ENCODE measurements at places on chromosomes 6 and 20. TPM values are rescaled to one million over a fixed set of nuclear protein-coding genes. Genes with fewer than 3 reads are reported as not detected.

Gene RAET1L
- total RNA-seq, result not detected

Gene MPIG6B
- total RNA-seq, result not detected

Gene SOBP
- 2.1 TPM for total RNA-seq

Gene TNFRSF6B
- total RNA-seq, result not detected

Gene PRDM13
- total RNA-seq, result not detected

Gene OR2B6
- total RNA-seq, result not detected

Gene IYD
- not detected for total RNA-seq

Gene DLK2
- total RNA-seq, result 5.0 TPM

Gene SDC4
- total RNA-seq, result 94.0 TPM

Gene ARFGEF3
- 0.16 TPM for total RNA-seq

Gene PTCRA
- not detected for total RNA-seq

Gene NFATC2
- 48.3 TPM for total RNA-seq

Gene LEMD2
- total RNA-seq, result 49.5 TPM

Gene SLC24A3
- not detected for total RNA-seq

Gene ENPP4
- total RNA-seq, result 7.8 TPM

Gene PLEKHG1
- total RNA-seq, result 3.3 TPM

Gene GMEB2
- total RNA-seq, result 14.6 TPM

Gene SLC22A7
- not detected for total RNA-seq

Gene CST2
- total RNA-seq, result not detected

Gene KCNK5
- 22.2 TPM for total RNA-seq

Gene MYLK4
- total RNA-seq, result 0.18 TPM

Gene TMEM74B
- not detected for total RNA-seq

Gene OOEP
- 0.38 TPM for total RNA-seq

Gene ADGRF1
- total RNA-seq, result 0.13 TPM

Gene BPIFB4
- total RNA-seq, result not detected

Gene BMP6
- not detected for total RNA-seq

Gene TSHZ2
- total RNA-seq, result 8.4 TPM

Gene FGD2
- total RNA-seq, result 0.87 TPM

Gene PLN
- 0.16 TPM for total RNA-seq

Gene CENPB
- 89.2 TPM for total RNA-seq

Gene C6orf52
- 4.3 TPM for total RNA-seq

Gene TRAPPC3L
- not detected for total RNA-seq

Gene CLVS2
- not detected for total RNA-seq

Gene NKX2-2
- total RNA-seq, result not detected

Gene CDH22
- total RNA-seq, result not detected

Gene LY6G6D
- total RNA-seq, result not detected

Gene ZBP1
- not detected for total RNA-seq

Gene MYT1
- not detected for total RNA-seq

Gene MCCD1
- not detected for total RNA-seq

Gene SLC52A3
- not detected for total RNA-seq

Gene PSORS1C1
- total RNA-seq, result not detected

Gene TRIM31
- total RNA-seq, result not detected

Gene COL11A2
- 0.48 TPM for total RNA-seq

Gene FILIP1
- not detected for total RNA-seq

Gene ZDHHC14
- total RNA-seq, result 5.7 TPM

Gene NKX2-4
- total RNA-seq, result not detected

Measured in activated T-cell treated with anti-CD3 and anti-CD28 coated beads, Interleukin-2, amount 50 U/mL, for 4 hours (primary cell).